ENCODE measurements at places on chromosomes 3 and 15. TPM values are rescaled to one million over a fixed set of nuclear protein-coding genes. Genes with fewer than 3 reads are reported as not detected.

Gene TMPRSS7
- total RNA-seq, result not detected

Gene CACNA2D2
- 2.0 TPM for total RNA-seq

Gene CCR3
- total RNA-seq, result not detected

Gene ASB14
- total RNA-seq, result not detected

Gene MEGF11
- not detected for total RNA-seq

Gene EPHA3
- total RNA-seq, result 28.6 TPM

Gene SNRK
- 34.8 TPM for total RNA-seq

Gene RCCD1
- 7.4 TPM for total RNA-seq

DNA sequence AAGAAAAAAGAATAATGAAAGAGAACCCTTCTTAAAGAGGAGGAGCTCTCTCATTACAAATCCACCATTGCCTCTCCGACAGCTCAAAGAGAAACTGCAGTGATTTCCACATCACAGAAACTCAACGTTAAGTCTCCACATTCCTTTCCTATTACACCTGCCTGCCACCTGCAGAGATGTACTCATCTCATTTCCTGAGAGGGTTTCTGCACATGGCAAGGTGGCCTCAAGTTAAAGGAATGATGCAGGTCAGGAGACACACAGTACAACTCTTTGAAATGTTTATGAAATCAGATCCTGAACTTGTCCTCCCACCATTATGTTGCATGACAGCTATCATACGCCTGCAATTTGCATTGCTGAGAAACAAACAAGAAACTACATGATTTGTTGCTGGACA lies 458.4 kb upstream of the ADAMTS9 start:
- no peak for DNase-seq

- peak; percentile 50 for DNase-seq
Observed at GRCh38 chr3:52089691-52090090, 33.3 kb upstream of the DUSP7 start.

DNA sequence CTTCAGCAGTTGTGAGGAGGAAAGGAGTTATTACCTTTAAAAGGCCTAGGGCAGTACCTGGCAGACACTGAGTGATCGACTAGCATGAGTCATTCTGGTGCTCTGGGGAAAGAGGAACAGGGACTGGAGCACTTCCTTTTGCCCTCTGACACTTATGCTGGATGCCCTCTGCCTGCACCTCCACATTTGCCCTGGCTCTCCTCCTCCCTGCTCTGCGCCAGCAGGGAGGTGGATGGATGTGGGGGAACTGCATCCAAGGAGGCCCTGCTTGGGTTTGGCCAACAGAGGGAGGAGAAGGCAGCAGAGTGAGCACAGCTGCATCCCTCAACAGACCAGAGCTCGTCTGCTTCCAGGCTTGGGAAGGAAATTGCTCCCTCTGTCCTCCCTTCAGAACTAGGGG lies 75.0 kb downstream of the SEMA5B start:
- no peak for DNase-seq

- DNase-seq, result peak; percentile 45
Observed at GRCh38 chr15:82313446-82313845, 35.8 kb downstream of the GOLGA6L10 start.

- no peak for DNase-seq
Observed at GRCh38 chr3:99659032-99659431, 20.6 kb downstream of the COL8A1 start.

DNA sequence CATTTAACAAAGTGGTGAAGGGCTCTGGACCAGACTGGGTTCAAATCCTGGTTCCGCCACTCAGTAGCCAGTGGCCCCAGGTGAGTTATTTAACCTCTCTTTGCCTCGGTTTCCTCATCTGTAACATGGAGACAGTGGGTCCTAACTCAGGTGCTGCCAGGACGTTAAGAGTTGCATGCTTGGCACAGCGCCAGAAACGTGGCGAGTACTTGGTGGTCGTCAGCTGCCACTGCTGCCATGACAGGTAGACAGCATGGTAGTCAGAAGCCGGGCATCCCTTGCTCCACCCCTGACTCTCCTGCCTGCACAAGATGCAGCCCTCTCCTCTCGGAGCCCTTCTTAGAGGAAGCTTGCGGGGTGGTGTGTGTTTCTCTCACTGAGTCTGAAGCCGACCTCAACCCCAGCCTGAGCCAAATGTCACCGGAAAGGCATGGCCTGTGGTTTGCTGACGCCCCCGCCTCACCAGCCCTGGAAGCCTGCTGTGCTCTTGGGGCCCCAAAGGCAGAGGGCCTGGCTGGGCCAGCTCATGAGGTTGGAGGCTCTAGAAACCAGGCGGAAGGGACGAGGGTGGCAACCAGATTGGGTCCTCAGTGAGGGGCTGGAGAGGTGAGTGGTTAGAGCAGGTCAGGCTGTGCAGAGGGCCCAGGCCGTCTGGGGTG lies 160.8 kb upstream of the TLE3 start:
- peak; percentile 62 for DNase-seq

DNA sequence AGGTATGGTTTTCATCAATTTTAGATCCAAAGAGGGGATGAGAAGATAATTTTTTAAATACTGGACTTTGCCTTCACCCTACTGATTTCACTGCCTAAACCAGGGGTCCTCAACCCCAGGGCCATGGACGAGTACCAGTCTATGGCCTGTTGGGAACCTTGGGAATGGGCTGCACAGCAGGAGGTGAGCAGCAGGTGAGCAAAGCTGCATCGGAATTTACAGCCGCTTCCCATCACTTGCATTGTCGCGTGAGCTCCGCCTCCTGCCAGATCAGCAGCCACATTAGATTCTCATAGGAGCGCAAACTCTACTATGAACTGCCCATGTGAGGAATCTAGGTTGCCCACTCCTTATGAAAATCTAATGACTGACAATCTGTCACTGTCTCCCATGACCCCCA lies 76.3 kb upstream of the TTBK2 start:
- DNase-seq, result no peak

GRCh38 chr15:74651242-74651741 lies 35.7 kb downstream of the CLK3 start:
- DNase-seq, result no peak

GRCh38 chr15:101258238-101259144 lies 6.6 kb upstream of the CHSY1 start:
- no peak for DNase-seq

GRCh38 chr3:45929042-45929679 lies 14.1 kb upstream of the CXCR6 start:
- DNase-seq, result no peak

GRCh38 chr3:73052857-73053256 lies 8.6 kb upstream of the EBLN2 start:
- DNase-seq, result no peak

DNA sequence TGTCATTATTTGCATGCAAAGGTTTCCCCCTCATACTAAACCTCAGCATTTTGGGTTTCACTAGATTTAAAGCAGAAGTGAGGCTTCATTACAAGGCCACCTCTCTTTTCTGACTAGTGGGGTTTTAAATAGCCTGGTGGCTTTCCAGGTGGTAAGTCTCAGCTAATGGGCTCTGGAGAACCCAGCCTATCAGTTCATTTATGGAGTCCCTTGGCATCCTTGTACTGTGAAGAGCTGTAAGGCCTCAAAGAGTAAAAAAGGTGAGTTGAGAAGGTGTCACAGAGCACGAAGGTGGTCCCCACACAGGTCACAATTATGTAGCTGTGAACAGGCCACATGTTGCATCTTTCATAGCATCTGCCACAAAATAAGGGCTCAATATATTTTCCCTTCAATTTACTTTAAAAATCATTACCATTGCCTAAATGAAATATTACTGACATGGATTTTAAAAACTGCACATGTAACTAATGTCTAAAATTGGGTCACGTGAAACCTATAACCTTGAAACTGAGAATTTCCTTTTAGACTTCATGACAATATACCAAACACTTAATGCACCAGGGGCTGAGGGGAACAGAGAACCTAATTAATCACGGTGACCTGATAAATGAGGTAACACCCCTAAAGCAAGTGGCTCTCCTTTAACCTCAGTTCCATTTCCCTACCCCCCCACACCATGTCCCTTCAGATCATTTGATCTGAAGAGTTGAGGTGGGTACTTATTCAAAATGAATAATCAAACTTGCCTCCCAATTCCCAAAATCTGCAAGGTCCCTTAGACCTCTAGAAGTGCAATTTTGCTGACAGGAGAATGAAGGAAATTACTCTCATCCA lies 1.3 kb downstream of the NGLY1 start:
- DNase-seq, result no peak

- no peak for DNase-seq
Observed at GRCh38 chr3:75176937-75177336, 487.2 kb upstream of the FRG2C start.

GRCh38 chr15:85773249-85773648 lies 21.5 kb downstream of the KLHL25 start:
- DNase-seq, result no peak

DNA sequence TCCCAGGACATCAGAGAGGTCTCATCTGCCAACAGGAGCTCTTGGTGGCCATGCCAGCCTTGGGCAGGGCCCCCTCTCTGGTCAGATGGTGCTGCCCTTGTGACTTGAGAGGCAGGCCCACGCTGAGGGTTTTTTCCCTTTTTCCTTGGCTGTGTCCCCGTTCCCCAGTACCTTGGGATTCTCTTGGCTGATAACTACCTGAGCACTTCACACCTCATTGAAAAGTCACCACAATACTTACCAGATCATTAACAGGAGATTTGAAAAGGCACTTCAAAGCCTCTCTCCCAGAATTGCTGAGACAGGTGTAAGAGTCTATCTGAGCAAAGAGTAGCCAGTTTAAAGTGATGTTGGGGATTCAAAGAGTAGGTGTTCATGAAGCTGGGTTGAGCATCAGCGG lies 15.1 kb upstream of the TMEM158 start:
- DNase-seq, result no peak

DNA sequence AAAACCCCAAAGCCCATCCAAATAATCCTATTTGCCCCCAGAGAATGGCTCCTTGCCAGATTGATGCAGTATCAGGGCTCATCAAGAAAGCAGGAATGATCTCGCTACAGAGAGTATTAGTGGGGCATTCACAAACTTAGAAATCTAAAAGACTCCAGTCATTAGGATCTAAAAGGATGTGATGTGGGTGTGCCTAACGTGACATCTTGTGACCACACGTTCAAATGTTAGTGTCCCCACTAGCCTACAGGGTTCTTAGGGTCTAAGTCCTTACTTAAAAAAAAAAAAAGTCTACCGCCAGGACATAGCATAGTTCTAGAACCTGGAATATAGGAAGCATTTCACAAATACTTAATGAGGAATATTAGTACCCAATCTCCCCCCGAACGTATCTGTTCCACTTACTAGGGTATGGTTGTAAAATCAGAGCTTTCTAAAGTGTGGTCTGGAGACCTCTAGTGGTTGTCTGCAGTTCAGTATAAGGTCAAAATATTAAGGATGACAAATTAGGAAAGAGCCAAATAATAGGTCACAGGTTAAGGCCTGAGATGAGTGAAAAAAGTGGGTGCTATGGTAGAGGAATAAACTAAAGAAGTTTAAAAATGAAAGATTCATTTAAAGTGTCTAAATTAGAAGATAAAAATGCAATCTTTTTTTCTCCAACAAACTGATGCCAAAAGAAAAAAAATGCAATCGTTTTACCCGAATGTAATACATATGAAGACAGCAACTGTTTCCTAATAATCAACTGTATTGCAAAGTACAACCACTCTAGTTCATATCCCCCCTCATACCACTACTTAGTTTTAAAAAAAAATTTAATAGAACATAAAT lies 4.2 kb upstream of the CHRM5 start:
- no peak for DNase-seq

GRCh38 chr15:42503825-42504224 lies 8.4 kb downstream of the SNAP23 start:
- no peak for DNase-seq

- no peak for DNase-seq
Observed at GRCh38 chr3:17157713-17158112, 273.0 kb downstream of the PLCL2 start.

DNA sequence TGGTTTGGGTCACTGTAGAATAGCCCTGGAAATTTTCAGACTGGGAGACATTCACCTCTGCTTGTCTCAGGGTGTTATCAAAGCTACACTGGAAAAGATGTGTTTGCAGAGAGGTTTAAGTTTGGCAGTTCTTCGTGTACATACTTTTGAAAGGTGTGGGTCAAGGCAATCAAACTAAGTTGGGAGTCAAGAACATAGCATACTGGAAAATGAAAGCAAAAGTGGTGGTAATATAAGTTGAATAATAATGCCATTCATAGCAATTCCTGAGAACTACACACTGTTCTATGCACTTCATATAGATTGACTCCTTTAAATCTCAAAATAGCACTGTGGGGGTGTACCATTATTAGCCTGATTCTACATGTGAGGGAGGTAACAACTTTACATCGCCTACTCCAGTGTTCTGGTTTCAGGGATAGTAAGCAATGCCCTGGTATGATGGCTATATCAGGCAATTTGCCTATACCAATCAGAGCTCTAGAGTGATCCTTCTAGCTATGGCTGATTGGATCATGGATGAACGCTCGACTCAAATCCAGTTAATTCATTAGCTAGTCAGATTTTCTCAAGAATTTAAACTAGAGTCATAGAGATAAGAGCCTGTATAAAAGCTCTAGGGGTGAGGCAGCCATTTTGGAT lies 44.6 kb upstream of the RASGRP1 start:
- DNase-seq, result no peak

DNA sequence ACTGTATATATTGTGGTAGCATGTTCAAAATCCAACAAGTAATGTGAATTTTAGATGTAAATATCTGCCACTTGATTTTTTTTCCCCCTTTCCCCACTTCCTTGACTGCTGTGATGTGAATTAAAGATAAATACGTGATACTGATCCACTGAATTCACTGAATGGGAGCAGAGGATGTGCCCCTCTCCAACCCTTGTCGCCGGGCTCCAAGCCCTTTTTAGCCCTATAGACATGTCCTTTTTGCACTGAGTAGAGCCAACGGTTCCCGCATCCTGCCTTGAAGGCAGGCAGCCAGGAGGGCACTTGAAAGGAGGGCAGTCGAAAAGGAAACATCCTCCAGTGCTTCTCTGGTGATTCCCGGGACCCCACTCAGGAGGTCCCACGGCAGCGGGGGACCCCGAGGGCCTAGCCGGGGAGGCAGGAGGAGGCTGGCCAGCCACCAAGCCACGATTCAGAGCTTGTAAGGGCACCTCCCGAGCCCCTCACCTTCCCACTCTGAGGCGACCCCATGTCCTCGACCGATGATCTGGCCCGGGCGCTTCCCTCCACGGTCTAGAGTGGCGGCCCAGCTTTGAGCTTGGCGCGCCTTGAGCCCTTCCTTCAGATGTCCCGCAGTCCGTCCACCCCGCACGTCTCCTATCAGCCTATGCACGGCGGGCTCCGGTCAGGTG lies 901 bp upstream of the MANF start:
- peak; percentile 88 for DNase-seq

DNA sequence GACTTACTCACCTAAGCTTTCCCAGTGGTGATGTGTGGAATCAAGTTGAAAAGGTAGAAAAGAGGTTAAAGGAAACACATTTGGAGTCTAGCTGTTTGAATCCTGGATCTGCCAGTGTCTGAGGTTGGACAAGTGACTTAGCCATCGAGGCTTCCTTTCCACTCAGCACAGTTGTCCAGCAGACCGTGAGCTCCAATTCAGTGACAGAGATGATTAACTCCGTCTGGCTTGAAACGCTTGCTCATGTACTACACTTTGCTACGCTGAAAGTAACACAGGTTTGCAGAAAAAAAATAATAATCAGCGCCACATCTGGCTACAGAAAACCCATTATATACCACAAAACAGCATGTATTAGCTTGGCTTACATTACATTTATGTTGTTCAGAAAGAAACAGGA lies 364.9 kb upstream of the MCTP2 start:
- DNase-seq, result no peak
